MM.1S (cell line): ENCODE measurements at places on chromosomes 7 and 10.
A peak's percentile ranks its signal among the peaks of the same experiment; 100 is the strongest.

DNA sequence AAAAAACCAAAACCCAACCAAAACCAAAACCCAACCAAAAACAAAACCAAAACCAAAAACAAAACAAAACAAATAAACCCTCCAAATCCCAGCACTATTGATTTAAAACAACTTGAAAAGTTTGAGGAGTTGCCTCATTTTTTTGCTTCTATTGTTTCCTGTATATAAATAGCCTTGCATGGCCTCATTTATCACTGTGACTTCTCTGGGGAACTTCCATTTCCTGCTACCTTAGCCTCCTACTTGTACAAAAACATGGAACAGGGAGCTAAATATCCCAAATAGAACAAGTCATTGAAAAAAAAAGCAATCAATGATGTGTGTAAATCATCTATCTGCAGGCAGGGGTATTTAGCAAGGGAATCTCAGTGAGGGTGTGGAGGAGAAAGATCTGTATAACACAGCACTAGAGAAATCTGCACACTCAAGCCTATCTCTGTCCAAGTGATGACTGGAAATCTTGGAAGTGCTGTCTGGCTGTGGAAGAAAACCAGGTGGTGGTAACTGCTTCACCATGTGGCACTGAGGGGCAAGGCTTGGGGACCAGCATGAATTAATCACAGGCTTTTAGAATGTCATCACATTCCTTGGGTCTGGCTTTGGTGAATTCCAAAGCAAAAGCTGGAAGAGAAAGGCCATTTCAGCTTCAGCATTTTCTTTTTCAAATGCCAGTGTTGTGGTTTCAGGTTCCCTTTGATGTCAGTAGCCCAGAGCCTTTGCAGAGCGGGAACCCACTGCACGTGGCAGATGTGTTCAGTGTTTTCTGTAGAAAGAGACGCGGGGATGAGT, 349.5 kb upstream of the ZNF32 start:
- DNase-seq, result peak; percentile 47

- DNase-seq, result peak; percentile 30
These were observed 152.7 kb downstream of the SKIDA1 start for GRCh38 chr10:21372651-21373410.

GRCh38 chr7:110442381-110442837, 648.5 kb upstream of the LRRN3 start:
- DNase-seq, result peak; percentile 69

- no peak for DNase-seq
These were observed 730.0 kb upstream of the SORCS1 start for GRCh38 chr10:107894516-107894915.

DNA sequence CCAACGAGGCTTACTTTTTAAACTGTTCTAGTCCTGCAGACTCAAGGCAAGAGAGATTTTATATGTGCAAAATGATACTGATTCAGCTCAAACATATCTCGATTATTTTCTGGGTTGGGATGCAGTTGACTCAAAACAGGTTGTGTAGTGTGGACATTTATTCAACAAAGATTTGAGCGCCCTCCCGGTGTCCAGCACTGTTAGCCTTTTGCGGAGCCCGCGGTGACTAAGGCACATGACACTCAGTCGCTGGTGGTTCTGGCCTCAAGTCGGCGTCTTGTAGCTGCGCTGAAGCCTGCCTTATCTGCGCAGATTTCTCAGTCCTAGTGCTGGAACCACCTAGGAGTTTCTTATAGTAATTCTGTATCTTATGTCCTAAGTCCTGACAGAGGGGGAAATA, 938 bp upstream of the CADPS2 start:
- peak; percentile 91 for DNase-seq

DNA sequence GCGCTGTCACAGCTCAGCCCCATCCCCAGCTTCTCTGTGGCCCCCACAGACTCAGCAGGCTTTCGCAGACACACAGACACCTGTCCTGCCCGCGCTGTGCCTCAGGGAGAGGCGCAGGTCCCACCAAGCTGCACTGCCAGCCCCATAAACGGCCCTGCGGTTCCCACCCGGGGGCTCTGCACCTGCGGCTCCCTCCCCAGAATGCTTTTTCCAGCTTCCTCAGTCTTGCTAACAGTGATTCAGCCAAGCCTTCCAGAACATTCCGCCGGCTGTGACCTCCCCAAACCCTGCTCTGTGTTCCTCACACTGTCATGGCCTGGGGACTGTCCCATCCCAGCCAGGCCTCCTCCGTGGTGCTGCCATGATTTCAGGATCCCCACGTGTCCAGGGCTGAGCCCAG, 27.8 kb upstream of the TNRC18 start:
- no peak for DNase-seq

- DNase-seq, result no peak
These were observed 86.0 kb downstream of the ICA1 start for GRCh38 chr7:8175929-8176369.

DNA sequence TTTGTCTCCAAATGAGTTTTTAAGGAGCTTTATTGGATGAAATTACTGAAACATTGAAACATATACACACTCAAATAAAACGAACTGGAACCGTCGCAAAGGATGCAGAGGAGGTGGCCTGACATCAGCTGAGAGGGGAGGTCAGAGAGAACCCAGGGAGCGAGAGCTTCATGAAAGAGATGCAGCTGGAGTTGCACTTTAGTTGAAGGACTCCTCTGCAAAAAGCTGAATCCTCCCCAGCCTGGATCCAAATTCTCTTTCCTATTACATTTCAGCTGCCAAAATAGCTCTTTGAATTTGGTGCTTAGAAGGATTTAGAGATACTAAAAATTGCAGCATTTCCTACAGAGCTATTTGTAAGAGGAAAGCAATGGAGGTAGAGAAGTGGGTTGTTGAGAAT, 140.0 kb upstream of the DPP6 start:
- no peak for DNase-seq

- DNase-seq, result no peak
These were observed 27.1 kb upstream of the SAR1A start for GRCh38 chr10:70197235-70197945.

- no peak for DNase-seq
These were observed 83.3 kb downstream of the ATE1 start for GRCh38 chr10:121844537-121844936.

- no peak for DNase-seq
These were observed 1165.4 kb downstream of the XPNPEP1 start for GRCh38 chr10:108757946-108758345.

- no peak for DNase-seq
These were observed 108.2 kb upstream of the FAM13C start for GRCh38 chr10:59470570-59470969.

GRCh38 chr10:33489501-33490176, 155.2 kb upstream of the NRP1 start:
- DNase-seq, result no peak

- DNase-seq, result peak; percentile 82
These were observed 179.3 kb downstream of the TFEC start for GRCh38 chr7:115851291-115851690.

DNA sequence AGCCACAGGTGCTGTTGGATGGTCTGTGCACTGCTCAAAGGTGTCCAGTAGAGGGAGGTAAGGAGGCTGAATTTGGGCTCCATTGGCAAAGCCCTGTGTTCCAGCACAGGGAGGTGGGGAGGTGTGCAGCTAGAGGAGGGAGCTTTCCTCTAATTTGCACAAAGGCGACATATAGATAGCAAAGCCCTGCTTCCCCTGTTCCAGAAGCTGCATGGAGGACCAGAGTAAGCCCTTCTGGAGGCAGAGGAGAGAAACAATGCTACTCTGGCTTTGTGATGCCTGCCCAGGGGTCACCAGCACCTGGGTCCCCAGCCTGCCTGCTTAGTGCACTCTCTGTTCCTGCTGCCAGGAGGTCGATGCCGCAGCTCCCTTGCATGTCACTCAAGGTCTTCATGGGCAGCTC, 3.4 kb upstream of the ARHGAP22 start:
- peak; percentile 82 for DNase-seq

DNA sequence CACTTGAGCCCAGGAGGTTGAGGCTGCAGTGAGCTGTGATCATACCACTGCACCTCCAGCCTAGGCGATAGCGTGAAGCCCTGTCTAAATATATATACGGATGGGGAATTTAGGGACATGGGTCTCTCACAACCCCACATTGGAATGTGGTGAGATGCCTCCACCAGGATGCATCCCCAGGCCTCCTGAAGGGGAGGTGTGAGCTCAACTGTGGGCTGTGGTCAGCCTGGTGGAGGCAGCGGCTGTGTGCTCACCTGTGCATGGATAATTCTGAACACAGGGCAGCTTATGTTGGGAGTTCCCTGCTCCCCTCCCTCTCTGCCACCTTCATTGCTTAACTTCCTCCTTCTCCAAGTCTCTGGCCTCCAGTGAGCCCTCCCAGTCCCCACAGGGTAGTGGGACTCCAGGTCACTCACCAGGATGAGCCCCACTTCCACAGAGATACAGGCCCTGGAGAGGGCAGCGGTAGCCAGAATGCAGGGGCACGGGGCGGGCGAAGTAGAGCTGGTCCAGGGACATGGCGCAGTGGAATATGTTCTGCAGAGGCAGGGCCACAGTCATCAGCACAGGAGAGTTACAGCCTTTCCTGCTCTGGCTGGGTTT, 30.4 kb downstream of the PYROXD2 start:
- no peak for DNase-seq

GRCh38 chr7:5666361-5666760, 115.1 kb downstream of the RNF216 start:
- no peak for DNase-seq

- DNase-seq, result no peak
These were observed 234.6 kb upstream of the CCDC6 start for GRCh38 chr10:60140651-60141632.

- DNase-seq, result peak; percentile 85
These were observed 151.5 kb upstream of the FAM3C start for GRCh38 chr7:121547544-121548092.

- no peak for DNase-seq
These were observed 1.9 kb downstream of the VTI1A start for GRCh38 chr10:112448888-112449287.

- peak; percentile 18 for DNase-seq
These were observed 122.5 kb upstream of the ANKRD1 start for GRCh38 chr10:91043173-91043910.

DNA sequence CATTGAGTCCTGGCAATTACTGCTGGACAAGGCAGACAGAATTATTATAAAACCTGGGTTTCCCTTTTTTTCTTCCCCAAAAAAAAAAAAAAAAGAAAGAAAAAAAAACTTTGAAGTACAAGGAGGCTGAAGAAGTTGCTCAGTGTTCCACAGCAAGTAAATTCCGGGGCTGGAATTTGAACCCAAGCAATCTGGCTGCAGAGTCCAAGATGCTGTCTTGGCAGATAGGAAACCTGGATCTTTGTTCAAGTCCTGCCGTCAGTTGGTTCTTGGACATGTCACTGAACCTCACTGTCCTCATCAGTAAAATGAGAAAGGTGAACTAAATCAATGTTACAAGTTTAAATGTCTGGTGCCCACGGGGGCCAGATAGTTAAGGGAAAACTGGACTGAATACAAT, 35.3 kb downstream of the ARID5B start:
- no peak for DNase-seq

GRCh38 chr10:26468291-26468690, 30.1 kb downstream of the APBB1IP start:
- no peak for DNase-seq

DNA sequence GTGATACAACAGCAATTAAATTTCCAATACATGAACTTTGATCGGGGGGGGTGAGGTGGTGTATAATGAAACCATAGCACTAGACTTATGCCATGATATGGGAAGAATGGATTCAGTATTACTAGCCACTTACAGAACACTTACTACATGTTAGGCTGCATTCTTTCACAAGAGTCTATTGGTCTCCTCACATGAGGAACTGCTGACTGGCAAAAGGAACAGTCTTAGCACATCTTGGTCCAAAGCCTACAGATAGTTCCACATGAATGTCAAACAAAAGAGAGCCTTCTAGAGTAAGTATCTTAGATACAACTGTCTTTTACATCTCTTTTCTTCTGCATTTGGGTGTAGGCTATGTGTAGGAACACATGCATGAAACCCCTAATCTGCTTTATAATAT, 115.9 kb upstream of the DNAJB12 start:
- DNase-seq, result no peak

GRCh38 chr10:114100848-114101741, 57.4 kb downstream of the ADRB1 start:
- DNase-seq, result no peak

DNA sequence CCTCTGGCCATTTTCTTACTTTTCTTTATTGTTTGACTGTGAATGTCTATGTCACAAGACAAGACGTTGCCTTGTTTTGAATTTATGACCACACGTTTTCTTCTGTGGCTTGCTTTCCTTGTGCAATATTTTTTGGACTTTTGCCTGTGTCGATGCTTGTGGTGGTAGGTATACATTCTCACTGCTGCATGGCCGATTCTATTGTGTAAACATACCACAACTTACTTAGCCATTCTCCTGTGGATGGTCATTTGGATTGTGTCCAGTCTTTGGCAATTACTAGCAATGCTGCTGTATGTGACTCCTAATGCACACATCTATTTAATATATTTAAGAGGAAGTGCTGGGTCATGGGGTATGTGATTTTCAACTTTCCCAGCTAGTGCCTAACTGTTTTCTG, 18.0 kb upstream of the DLG5 start:
- DNase-seq, result no peak

DNA sequence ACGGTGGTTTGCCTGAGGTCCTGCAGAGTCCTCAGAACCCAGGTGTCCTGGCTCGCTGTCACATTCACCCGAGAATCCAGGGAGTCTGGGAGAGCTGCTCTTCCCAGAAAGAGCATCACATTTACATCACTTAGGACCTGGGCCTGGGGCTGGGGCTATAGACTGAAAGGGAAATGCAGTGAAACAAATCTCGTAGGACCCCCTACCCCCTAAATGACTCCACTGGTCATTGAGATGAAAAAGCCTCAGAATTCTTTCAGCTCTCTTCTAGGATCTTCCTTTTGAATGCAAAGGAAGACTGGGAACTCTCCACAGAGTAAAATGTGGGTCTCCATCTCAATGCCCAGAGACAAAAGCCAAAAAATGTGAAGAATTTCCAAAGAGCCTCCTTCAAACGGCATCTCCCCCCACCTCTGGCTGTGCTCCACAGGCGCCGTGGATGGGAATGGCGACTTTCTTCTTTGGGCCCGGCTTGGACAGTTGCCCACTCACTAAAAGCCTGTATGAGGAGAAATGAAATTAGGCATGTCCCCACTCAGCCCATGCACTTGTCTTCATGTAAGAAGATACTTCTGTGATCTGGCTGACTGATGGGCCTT, 49.0 kb upstream of the PODXL start:
- DNase-seq, result no peak

GRCh38 chr7:107501593-107501992, 31.7 kb downstream of the GPR22 start:
- DNase-seq, result peak; percentile 55
